GDM1 (cell line): ENCODE measurements at places on chromosomes 6 and 20.

DNA sequence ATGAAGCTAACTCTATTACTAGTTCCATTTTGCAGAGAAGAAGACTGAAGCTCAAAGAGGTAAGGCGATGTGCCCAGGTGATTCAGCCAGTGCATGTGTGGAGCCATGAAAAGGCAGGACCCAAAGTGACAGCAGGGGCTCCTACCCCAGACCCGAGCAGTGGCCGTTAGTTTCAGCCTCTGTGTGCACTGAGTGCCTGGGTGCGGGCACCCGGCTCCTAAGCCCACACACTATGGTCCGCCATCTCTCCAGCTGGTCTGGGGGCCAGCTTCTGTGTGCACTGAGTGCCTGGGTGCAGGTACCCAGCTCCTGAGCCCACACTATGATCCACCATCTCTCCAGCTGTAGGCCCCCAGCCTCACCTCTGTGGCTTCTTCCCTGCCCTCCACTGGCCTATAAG, 123.5 kb upstream of the CST7 start:
- no peak for DNase-seq

GRCh38 chr6:113420290-113420689, 436.9 kb upstream of the MARCKS start:
- no peak for DNase-seq

GRCh38 chr6:133467982-133468380, 226.8 kb downstream of the EYA4 start:
- no peak for DNase-seq

GRCh38 chr6:123715006-123715863, 78.5 kb upstream of the TRDN start:
- DNase-seq: no peak
